HS-5 (cell line): ENCODE measurements at places on chromosomes 5 and 9.

DNA sequence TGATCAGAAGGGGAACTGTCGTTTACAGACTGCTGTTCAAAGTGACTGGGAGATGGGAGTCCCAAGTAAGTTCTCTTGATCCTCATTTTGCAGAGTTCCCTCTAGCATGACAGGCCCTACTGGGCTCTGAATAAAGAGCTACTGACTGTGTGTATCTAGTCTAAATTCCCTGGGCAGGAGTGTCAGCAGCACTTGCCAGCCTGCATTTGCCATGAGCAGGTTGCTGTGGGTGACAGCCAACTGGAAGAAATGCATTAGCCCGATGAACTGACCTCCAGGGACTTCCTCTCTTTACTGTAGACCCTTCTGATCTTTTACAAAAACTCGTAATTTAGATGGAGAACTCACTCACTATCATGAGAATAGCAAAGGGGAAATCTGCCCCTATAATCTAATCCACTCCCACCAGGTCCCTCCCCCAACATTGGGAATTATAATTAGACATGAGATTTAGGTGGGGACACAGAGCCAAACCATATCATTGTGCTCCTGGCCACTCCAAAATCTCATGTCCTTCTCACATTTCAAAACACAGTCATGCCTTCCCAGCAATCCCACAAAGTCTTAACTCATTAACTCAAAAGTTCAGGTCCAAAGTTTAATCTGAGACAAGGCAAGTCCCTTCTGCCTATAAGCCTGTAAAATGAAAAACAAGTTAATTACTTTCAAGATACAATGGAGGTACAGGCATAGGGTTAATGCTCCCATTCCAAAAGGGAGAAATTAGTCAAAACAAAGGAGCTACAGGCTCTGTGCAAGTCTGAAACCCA, 78.9 kb upstream of the CXCL14 start:
- DNase-seq = no peak

GRCh38 chr5:5037674-5038073, 102.5 kb upstream of the ADAMTS16 start:
- no peak for DNase-seq

GRCh38 chr5:7878381-7878873, 9.5 kb downstream of the MTRR start:
- no peak for DNase-seq

DNA sequence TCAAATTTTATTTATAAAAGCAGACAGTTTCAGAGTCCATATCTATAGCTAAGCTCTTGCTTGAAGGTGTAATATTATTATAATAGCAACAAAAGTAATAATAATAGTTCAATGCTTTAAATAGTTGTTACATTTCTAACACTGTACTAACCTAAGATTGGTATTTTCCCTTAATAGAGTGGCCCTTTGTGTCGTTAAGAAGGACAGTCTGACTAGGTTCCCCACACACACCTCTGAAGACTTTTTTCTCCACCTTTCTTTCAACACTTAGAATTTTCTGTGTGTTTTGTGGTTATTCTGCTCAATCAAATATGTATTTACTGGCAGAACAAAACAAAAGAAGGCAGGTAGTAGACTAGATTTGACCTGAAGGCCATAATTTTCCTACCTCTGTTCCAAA, 223.2 kb upstream of the ACO1 start:
- no peak for DNase-seq

- no peak for DNase-seq
These were observed 122.2 kb downstream of the CEMIP2 start for GRCh38 chr9:71646131-71646530.

DNA sequence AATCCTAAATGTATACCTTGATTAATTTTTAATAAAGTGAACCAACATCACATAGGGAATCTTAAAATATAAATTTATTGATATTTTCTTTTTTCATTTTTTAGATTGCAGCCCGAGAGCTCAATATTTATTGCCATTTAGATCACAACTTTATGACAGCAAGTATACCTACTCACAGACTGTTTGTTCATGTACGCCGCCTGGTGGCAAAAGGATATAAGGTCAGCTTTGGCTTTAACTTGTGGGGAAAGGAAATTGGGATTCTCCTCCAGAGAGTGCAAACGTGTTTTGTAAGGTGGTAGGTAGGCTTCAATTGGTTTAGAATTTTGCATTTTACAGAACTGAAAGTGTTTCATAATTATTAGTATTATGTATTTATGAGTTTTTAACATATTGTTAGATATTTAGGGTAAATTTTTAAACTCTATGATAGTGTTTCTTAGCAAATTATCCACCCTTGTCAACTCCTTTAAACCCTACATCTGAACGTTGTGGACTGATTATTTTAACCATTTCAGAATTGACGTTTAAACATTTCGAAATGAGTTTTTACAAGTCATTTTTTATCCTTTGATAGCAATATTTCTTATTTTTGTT, 17.5 kb upstream of the DHFR start:
- DNase-seq = peak; percentile 30

DNA sequence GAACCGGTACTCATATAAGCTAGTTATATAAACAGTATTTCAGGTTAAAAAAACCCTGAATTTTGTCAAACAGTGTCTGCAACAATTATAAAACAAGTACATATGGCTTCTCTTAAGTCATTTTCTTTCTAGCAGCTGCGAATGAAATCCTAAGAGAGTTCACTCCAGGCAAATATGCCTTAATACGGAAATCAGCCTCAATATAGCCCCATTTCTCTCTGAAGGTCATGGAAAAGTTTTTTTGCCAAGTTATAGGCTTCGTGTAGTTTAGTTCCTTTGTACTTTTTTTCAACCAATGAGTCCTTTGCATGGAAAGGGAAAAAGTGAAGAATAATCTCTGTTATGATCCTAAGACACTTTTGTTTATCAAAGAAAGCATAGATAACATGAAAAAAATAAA, 848.0 kb upstream of the ACO1 start:
- no peak for DNase-seq

DNA sequence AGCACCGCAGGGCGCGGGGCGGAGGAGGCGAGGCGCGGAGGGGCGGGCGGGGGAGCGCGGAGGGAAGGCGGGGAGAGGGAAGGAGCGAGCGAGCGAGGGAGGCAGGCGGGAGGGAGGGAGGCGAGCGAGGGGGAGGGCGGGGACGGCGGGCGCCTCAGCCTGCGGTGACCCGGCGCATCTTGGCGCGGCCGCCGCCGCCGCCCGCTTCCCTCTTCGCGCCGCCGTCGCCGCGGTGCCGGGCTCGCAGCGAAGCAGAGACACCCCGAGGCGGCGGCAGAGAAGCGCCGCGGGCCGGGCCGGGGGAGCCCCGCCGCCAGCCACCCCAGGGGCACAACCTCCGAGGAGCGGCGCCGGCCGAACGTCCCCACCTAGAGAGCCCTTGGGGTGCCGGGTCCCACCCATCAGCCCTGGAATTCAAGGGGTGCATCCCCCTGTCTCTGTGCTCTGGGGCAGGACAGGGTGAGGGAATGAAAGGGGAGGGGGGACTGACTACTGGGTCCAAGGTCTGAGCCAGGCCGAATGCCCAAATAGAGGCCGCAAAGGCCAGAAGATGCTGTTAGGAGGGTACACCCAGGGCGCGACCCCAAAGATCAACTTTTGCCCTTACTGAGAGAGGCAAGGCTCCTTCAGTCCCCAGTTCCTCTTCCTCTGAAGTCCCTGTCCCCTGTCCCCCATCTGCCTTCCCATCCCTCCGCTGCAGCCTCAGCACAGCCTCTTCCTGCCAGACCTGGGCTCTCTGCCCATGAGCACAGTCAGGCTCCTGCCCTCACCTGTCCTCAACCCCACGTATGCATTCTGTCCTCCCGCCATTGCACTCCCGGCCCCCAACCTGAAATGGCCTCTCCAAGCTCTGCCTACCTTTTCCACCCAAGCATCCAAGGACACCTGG, at the start of gene ADAMTS2:
Gene ADAMTS2 (minus strand): TSS at position 29 of the 889 bp plus-strand sequence. CDS start 133 bp downstream, outside the sequence.
- no peak for DNase-seq

DNA sequence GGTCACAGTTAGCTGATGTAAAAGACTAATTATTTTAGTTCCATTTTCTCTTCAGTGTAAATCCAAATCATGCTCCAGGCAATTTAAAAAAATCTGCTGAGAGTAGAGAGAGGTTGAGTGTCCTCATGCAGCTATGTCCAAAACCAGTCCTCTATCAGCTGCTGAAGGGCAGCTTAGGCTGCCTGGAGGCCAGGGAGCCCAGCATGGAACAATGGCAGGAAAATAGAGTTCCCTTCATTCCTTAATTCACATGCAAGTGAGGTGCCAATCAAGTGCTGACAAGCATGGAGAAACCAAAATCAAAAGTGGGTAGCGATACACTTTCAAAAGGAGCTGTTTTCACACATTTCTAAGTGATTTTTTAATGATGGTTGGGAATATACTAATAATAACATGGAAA, 78.3 kb upstream of the POU5F2 start:
- no peak for DNase-seq

DNA sequence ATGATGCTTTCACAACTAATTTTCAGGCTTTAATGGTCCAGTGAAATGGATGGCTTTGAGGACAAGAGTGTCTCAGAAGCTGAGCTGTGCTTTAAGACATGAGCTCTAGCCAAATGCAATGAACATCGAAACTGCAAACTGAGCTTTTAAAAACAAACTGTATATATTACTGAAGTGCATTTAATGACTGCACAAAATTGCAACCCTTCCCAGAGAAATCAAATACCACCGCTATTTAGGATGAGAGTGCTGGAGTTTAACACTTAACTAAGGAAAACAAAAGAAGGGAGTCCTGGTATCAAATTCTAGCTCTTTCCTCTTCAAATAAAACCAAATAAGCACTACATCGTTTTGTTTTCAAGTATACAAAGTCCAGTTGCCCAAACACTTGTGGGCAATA, 163.9 kb downstream of the SLF1 start:
- no peak for DNase-seq

DNA sequence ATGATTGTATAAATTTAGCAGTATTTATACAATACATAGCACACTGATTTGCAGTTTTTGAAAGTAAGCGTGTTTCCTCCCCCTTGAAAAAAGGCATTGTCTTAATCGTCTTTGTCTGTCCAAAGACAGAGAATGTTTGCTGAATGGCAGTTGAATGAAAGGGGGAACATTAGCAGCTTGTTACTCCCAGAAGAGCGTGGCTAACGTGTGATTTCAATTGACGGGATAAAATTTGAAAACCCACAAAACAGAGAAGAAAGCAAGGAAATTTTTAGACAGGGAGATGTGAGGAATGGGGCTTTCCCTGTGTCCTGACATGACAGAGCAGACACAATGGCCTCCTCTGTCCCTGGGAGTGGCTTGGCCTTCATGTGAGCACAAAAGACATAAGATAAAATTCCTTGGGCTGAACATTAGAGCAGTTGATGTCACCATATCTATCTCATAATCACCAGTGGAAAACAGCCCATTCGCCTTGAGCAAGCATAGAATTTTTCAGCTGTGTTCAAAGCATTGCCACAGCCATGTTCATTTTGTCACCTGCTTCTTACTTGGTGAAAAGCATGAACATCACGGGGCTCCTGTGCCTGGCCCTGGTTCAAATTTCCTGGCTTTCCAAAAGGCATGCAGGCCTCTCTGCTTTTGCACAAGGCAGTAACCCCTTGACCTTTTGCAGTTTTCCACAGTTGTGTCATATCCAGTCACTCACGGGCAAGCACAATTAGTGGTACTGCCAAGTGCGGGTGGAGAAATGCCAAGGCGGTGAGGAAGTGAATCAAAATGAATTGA, 126.9 kb downstream of the TLE1 start:
- peak; percentile 95 for DNase-seq

DNA sequence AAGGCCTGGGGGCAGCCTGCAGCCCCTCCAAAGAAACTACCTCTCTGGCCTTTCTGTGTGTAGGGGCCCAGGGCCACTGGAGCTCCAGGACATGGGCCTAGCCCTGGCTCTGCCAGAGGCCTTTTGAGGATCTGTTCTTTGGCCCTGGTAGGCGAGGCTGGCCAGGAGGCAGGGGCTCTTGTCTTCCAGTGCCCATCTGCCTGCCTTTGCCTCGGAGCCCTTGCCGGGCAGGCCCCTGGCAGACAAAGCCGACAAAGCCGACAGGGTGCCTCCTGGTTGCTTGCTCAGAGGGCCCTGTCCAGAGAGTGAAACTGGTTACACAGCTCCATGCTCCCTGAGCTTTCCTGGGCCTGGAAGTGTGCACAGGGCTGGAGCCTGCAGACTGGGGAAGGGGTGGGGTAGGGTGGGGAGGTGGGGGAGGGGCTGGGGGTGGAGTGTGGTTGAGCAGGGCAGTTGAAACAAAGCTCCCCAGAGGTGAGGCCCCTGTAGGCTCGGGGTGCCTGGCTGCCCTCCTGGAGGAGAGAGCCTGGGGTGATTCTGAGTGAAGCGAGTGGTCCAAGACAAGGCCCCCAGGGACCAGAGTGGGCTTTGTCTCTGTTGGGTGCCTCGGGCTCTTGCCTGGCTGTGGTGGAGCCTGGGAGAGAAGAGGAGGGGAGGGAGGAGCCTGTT, 29.3 kb downstream of the PTPA start:
- DNase-seq = no peak

DNA sequence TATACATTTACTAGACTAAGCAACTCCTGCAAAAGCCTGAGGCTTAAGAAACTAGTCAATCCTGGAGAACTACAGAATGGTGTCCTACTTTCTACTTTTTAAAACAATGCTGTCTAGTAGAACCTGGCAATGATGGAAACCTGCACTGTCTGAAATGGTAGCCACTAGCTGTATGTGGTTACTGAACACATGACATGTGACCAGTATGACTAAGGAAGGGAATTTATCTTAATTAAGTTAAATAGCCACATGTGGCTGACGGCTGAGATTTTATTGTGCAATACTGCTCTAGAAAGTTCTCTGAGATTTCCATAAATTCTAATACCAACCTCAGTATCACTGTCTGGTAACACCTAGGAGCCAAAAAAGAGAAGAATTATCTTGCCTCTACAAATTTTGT, 44.9 kb upstream of the RAPGEF6 start:
- peak; percentile 32 for DNase-seq

DNA sequence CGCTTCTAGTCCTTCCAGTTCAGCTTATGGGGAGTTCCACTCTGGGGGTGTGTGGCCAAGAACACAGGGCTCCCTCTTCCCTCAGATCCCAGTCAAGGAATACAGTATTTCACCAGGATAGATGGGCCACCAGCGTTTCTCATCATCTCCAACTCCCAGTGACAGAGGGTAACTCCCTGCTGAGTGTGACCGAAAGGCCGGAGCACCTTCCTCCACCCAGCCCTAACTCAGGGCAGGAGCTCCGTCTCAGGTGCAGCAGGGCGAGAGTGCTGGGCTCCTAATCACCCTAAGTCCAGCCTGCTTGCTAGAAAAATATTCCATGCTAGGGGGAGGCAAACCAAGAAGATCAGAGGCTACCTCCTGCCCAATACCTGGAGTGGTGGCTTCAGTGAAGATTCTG, 102.6 kb downstream of the ADAMTS2 start:
- DNase-seq = no peak

GRCh38 chr9:130638284-130639123, 25.9 kb upstream of the PRDM12 start:
- DNase-seq = no peak

DNA sequence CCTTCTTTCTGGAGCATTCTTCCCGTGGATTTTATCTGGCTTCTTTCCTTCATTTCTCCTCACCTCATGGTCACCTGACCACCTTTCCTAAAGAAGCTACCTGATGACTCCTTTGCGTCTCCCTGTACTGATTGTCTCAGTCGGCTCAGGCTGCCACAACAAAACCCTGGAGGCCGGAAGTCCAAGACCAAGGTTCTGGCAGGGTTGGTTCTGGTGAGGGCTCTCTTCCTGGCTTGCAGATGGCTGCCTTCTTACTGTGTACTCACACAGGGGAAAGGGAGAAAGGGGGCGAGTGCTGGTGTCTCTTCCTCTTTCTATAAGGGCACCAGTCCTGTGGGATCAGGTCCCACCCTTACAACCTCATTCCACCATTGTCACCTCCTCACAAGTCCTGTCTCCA, 140.0 kb downstream of the SYK start:
- no peak for DNase-seq

- DNase-seq = no peak
These were observed 9.5 kb downstream of the MTAP start for GRCh38 chr9:21811914-21812313.
